PC-9 (cell line): ENCODE measurements at places on chromosomes 13 and 19.

GRCh38 chr19:1214862-1215731, 9.5 kb downstream of the STK11 start:
- peak; percentile 70 for DNase-seq

- DNase-seq = no peak
Measured at GRCh38 chr19:3095441-3096191, 1.5 kb downstream of the GNA11 start.

GRCh38 chr13:99989276-99990125, 7.9 kb downstream of the ZIC2 start:
- no peak for DNase-seq

- no peak for DNase-seq
Measured at GRCh38 chr13:42395086-42395821, 123.3 kb downstream of the AKAP11 start.

- DNase-seq = no peak
Measured at GRCh38 chr19:56071151-56071550, 49.9 kb downstream of the ZNF787 start.

- no peak for DNase-seq
Measured at GRCh38 chr19:6543866-6544347, 13.1 kb downstream of the TNFSF9 start.

DNA sequence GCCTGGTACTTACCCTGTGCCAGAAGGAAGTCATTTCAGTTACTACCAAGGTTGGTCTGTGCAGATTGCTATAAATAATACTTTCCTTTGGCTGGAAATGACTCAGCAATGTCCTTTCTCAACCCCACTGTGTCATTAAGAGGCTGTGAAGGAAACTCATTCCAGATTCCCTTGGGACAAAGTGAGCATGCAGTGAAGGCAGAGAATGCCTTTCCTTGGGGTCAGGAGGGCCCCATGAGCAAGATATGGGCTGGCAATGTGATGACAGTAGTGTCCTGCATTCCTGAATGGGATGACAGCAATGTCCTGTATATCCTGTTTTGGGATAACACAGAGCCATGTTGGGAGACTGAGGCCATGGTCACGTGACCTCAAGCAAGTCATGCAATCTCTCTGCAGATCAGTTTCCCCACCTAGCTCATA, 213.1 kb upstream of the TMTC4 start:
- DNase-seq = no peak

DNA sequence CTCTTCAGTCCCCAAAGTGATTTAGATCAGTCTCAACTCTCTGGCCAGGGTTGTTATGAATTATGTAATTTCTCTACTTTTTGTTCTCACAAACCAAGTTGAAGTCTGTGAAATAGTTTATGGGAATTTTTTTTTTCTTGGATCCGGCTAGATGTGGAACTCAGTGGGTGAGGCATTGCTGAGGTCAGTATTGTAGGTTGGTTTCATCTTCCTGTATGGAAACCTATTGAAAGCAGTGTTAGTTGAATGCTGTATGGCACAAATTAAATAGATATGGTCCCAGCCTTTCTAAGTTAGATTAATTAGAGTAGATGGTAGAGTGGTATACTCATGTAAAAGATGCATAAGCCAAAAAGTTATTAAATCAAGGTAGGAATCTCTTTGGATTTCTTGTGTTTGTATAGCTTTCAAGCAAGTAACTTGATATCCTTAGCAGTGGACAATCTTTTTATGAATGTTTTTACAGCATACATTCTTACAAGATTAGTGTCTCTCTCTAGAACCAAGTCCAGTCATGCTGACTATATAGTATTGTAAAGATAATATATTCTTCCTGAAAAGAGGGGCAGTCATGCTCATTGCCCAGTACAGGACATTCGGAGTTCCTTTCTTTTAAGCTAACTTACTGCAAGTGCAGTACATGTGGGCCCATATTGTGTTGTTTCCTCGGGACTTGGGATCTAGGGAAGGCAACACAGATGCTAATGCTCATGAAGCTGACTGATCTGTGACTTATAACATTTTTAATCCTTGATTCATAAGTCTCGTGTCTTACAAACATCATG, 2541.1 kb downstream of the PCDH9 start:
- peak; percentile 25 for DNase-seq

GRCh38 chr19:55647732-55648584, at the start of gene CCDC106:
Gene CCDC106, plus strand, starts transcription at chr19:55648212. Its CDS starts 835 bp downstream, at chr19:55649047.
- DNase-seq = no peak

- DNase-seq = no peak
Measured at GRCh38 chr13:107459430-107459829, 755.9 kb downstream of the LIG4 start.

- no peak for DNase-seq
Measured at GRCh38 chr13:60174113-60174512, 10.4 kb upstream of the DIAPH3 start.

DNA sequence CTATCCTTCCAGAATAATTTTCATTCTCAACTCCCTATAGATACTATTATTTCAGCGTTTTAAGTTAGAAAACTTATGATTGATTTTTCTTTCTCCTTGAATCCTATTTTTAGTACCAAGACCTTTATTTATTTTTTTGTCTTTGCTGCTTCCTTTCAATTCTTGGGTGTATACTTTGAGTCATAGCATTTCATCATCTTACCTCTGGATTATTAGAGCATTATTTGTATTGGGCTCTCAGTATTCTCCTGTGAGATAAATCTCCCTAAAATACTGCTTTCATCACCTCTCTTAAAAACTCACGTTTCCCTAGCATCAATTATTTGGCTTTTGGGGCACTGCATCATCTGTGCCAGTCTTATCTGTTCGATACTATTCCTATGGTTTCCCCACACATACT, 222.8 kb downstream of the POSTN start:
- DNase-seq = no peak

DNA sequence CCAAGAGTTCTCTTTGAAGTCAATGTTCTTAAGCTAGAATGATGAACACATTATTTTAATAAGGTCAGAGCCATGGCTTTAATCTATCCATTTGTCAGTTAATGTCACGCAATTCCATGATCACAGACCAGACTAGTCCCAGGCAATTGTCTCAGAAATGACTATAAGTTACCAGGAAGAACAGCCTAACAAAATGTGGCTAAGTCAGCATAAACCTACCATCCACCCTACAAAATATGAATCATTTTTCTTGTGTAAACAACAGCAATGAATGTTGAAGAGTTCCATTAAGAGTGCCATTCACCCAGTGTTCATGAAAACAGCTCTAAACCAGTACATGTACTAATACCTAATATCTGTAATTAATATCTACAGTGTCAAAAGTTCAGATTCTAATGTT, 127.5 kb downstream of the KCTD12 start:
- DNase-seq = no peak

GRCh38 chr19:11138601-11139300, 16.8 kb downstream of the SPC24 start:
- DNase-seq = peak; percentile 87

DNA sequence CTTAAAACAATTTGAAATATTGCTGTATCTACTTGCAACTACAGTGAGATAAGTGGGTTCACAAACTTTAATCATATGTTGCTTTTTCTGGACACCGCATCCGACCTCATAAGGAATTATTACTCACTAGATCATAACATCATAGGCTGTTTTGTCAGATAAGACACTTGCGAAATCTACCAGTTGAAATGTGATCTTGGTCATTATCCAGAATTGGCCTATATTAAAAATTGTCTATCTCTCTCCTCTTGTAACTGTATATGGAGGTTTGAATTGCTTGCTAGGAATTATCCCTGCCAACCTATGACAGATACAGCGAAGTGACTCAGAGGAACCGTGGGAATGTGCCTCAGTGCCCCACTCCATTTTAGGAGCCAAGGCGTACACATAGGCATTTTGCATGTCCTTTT, 117.0 kb upstream of the POSTN start:
- DNase-seq = peak; percentile 7
